ENCODE measurements at places on chromosomes 4 and X.

DNA sequence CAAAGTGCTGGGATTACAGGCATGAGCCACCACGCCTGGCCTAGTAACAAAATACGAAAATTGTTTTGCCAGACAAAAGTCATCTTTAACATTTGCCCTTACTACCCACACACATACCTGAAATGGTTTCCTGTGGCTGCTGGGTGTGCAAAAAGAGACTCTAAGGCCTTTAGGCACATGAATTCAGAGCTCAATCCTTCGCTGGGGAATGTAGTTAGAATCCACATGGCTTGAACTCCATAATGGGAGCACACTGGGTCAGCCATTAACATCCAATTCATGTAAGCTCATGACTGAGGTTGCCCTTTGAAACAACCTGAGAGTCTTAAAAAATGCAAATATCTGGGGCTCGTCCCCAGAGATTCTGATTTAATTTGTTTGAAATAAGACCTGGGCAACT, 87.8 kb downstream of the HPGD start:
- no peak overlapping the region for H3K4me3 ChIP-seq
- H3K36me3 ChIP-seq = no peaks in the 10 kb centered on the region
- peaks cover 27% of the 10 kb centered on the region for H3K4me1 ChIP-seq
- no peaks in the 10 kb centered on the region for H3K27me3 ChIP-seq
- no peak for DNase-seq

GRCh38 chr4:166657261-166657660, 577.0 kb downstream of the SPOCK3 start:
- H3K4me1 ChIP-seq = peaks cover 6% of the 10 kb centered on the region
- no peak for DNase-seq
- H3K36me3 ChIP-seq = no peaks in the 10 kb centered on the region
- peaks cover 13% of the 10 kb centered on the region for H3K27me3 ChIP-seq
- no peak overlapping the region for H3K27ac ChIP-seq
- no peak overlapping the region for H3K4me3 ChIP-seq

GRCh38 chr4:7557456-7557855, 122.7 kb upstream of the PSAPL1 start:
- peak overlapping the region; percentile 78 for H3K27ac ChIP-seq
- no peak overlapping the region for H3K4me3 ChIP-seq
- H3K27me3 ChIP-seq = peaks cover 4% of the 10 kb centered on the region
- H3K36me3 ChIP-seq = peaks cover 8% of the 10 kb centered on the region

DNA sequence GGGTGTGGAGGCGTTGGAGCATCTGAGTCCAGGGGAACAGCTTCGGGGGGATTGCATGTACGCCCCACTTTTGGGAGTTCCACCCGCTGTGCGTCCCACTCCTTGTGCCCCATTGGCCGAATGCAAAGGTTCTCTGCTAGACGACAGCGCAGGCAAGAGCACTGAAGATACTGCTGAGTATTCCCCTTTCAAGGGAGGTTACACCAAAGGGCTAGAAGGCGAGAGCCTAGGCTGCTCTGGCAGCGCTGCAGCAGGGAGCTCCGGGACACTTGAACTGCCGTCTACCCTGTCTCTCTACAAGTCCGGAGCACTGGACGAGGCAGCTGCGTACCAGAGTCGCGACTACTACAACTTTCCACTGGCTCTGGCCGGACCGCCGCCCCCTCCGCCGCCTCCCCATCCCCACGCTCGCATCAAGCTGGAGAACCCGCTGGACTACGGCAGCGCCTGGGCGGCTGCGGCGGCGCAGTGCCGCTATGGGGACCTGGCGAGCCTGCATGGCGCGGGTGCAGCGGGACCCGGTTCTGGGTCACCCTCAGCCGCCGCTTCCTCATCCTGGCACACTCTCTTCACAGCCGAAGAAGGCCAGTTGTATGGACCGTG, 2.2 kb downstream of the AR start:
- peaks cover 30% of the 10 kb centered on the region for H3K4me1 ChIP-seq
- H3K27ac ChIP-seq = peak overlapping the region; percentile 57
- peak overlapping the region; percentile 77 for H3K4me3 ChIP-seq
- peak; percentile 91 for DNase-seq

DNA sequence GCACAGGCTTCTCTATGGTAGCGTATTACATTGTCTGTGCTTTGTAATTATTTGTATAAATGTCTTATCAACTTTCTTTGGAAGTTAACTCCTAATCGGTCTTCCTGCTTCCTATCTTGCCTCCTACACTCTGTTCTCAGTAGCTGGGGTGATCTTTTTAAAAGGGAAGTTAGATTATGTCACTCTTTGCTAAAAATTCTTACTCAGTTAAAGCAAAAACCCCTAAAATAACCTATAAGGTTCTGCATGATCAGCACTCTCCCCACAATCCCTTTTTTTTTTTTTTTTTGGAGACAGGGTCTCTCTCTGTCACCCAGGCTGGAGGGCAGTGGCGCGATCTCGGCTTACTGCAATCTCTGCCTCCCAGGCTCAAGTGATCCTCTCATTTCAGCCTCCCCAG, 2.6 kb upstream of the PRPS1 start:
- DNase-seq = no peak
- H3K27me3 ChIP-seq = no peaks in the 10 kb centered on the region
- no peaks in the 10 kb centered on the region for H3K36me3 ChIP-seq
- peaks cover 17% of the 10 kb centered on the region for H3K4me1 ChIP-seq

DNA sequence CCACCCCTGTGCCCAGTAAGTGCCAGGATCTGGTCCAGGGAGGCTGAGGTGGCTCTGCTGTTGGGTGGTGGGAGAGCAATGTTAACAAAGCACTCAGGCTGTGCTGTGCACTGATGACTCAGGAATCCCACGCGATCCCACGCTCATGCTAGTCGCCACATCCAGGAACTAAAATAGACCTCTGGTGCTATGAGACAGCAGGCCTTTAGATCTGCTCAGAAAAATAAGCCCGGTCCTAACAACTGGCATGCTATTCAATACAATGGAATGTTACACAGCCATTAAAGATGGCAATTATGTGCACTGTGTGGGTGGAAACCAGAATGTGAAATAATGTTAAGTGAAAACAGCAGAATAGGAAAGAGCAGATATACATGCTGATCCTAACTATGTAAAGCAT, 26.0 kb downstream of the ARL13A start:
- no peaks in the 10 kb centered on the region for H3K36me3 ChIP-seq
- peaks cover 6% of the 10 kb centered on the region for H3K4me1 ChIP-seq
- H3K27me3 ChIP-seq = no peaks in the 10 kb centered on the region
- no peak overlapping the region for H3K4me3 ChIP-seq
- peak overlapping the region; percentile 74 for H3K27ac ChIP-seq

GRCh38 chrX:118730500-118731247, 3.3 kb downstream of the IL13RA1 start:
- H3K36me3 ChIP-seq = no peaks in the 10 kb centered on the region
- H3K27me3 ChIP-seq = no peaks in the 10 kb centered on the region
- peak overlapping the region; percentile 69 for H3K27ac ChIP-seq
- DNase-seq = no peak

DNA sequence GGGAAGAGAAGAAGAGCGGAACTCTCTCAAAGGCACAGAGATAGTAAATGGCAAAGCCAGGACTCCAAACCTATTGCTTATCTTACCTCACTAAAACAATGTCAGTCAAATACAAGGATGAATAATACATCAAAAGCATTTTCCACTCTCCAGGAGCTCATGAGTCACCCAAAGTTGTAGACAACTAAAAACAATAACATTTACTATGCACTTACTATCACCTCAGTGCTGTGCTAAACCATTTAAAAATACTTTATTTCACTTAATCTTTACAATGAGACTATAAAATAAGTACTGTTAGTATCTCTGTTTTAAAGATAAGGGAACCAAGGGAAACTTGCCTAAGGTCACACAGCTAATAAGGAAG, 163.2 kb upstream of the SPANXC start:
- peaks cover 11% of the 10 kb centered on the region for H3K4me1 ChIP-seq
- no peak overlapping the region for H3K27ac ChIP-seq
- H3K36me3 ChIP-seq = no peaks in the 10 kb centered on the region
- no peak for DNase-seq

DNA sequence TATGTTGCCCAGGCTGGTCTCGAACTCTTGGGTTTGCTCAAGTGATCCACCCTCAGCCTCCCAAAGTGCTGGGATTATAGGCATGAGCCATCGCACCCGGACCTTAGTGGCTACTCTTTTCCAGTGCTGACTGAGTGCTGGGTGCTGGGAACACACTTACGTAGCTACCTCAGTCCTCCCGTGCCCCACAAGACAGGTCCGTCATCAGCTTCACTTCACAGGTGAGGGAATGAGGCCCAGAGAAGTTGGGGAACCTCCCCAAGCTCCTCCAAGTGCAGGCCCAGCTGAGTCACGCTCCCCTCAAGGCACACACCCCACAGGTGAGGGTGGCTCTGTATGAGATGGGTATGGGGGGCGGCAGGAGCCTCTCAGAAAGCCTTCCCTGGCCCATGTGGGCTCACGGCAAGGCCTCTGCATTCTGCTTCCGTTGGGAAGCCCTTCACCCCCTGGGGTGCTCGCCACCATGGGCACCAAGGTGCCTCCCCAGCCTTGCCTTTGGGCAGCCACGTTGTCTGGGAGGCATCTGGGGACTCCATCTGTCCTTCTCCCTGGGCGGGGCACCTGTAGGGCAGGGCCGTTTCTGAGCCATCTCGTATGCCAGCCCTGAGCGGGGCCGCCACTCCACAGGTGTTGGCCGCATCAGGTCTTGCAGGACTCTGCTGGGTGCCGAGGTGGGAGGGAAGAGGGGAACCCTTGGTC, 28.4 kb downstream of the NSG1 start:
- H3K4me3 ChIP-seq = no peak overlapping the region
- H3K27me3 ChIP-seq = no peaks in the 10 kb centered on the region
- peak; percentile 85 for DNase-seq
- peaks cover 15% of the 10 kb centered on the region for H3K36me3 ChIP-seq

DNA sequence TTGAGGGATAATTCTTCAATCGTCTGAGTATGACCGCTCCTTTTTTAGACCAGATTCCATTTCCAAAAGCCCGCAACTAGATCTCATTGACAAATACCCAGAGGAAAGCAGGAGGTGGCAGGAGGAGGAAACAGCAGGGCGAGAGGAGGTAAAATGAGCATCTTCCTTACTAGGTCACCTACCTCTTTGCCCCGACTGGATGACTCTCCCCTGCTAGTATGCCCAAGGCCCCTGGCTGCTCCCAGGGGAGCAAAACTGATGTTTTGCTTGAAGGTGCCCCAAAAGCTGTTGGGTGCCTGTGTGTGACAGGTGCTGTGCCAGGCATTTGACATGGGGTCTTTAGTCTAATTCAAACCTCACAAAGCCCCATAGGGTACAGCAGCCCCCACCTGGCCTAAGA, 48.9 kb downstream of the C4orf50 start:
- no peaks in the 10 kb centered on the region for H3K4me1 ChIP-seq
- no peak for DNase-seq
- H3K4me3 ChIP-seq = no peak overlapping the region
- H3K27ac ChIP-seq = no peak overlapping the region

DNA sequence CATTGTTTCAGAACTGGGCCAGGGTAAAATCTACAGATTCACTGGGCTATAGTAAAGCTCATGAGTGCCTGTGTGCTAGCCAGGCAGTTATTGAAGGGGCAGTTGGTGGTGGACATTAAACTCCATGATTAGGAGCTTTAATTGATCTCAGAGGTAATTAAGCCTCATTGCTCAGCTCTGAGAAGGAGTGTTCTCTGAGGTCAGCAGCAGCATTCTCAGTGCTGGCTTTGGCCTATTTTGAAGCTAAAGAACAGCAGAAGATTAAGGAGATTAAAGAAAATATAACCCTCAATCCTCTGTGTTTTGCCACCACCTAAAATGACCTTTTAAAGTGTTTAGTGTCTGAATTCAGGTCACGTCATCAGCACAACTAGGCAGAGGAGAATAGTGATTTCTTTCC, 42.5 kb downstream of the EGF start:
- H3K36me3 ChIP-seq = no peaks in the 10 kb centered on the region
- no peak overlapping the region for H3K27ac ChIP-seq
- H3K4me3 ChIP-seq = no peak overlapping the region
- no peak for DNase-seq
- H3K27me3 ChIP-seq = no peaks in the 10 kb centered on the region

DNA sequence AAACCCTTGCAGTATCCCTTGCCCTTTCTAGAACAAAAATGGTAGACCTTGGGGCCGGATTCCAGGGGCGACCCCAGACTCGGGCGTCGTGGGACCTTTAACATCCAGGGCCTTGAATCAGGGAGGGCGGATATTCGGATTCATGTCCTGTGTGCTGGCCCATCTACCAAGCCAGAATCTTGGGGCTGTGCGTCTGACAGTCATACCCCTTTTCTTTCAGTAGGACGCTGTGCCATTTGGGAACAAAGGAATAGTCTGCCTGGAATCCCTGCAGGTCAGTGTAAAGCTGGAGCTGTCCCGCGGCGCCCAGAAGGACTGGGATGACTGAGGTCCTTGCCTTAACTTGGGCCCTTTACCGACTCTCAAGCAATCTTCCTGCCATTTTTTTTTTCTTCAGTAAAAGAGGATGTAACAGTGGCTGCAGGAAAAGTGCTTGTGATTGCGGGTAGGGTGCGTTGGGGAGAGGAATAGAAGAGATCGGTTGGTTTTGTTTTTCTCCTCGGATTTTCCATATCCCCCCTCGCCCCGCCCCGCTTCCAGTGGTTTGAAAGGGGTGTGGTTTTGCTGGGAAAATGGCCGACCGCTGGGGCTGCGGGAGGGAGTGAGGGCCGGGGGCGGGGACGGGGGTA, 518 bp downstream of the ARMCX1 start:
- peak overlapping the region; percentile 88 for H3K4me3 ChIP-seq
- H3K27me3 ChIP-seq = no peaks in the 10 kb centered on the region
- peaks cover 10% of the 10 kb centered on the region for H3K36me3 ChIP-seq
- peak overlapping the region; percentile 94 for H3K27ac ChIP-seq
- H3K4me1 ChIP-seq = peaks cover 18% of the 10 kb centered on the region
- no peak for DNase-seq

DNA sequence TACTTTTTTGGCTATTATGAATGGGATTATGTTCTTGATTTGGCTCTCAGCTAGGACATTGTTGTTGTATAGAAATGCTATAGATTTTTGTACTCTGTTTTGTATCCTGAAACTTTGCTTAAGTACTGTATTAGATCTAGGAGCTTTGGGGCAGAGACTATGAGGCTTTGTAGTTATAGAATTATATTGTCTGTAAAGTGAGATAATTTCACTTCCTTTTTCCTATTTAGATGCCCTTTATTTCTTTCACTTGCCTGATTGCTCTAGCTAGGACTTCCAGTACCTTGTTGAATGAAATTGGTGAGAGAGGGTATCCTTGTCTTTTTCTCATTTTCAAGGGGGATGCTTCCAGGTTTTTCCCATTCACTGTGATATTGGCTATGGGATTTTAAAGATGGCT, 28.1 kb downstream of the ADAM29 start:
- H3K4me3 ChIP-seq = no peak overlapping the region
- H3K36me3 ChIP-seq = no peaks in the 10 kb centered on the region
- H3K27me3 ChIP-seq = peaks cover 25% of the 10 kb centered on the region
- H3K4me1 ChIP-seq = no peaks in the 10 kb centered on the region
- H3K27ac ChIP-seq = no peak overlapping the region

- H3K36me3 ChIP-seq = no peaks in the 10 kb centered on the region
- DNase-seq = no peak
- no peaks in the 10 kb centered on the region for H3K27me3 ChIP-seq
- peaks cover 17% of the 10 kb centered on the region for H3K4me1 ChIP-seq
Measured at GRCh38 chrX:3550160-3550751, 163.2 kb downstream of the PRKX start.

GRCh38 chr4:98793658-98794057, 135.2 kb upstream of the TSPAN5 start:
- peaks cover 3% of the 10 kb centered on the region for H3K4me1 ChIP-seq
- H3K36me3 ChIP-seq = no peaks in the 10 kb centered on the region
- H3K27me3 ChIP-seq = no peaks in the 10 kb centered on the region
- no peak overlapping the region for H3K27ac ChIP-seq
- H3K4me3 ChIP-seq = no peak overlapping the region
- DNase-seq = no peak

- peaks cover 38% of the 10 kb centered on the region for H3K27me3 ChIP-seq
- H3K4me1 ChIP-seq = no peaks in the 10 kb centered on the region
- H3K4me3 ChIP-seq = no peak overlapping the region
- DNase-seq = no peak
- no peak overlapping the region for H3K27ac ChIP-seq
Measured at GRCh38 chr4:152010710-152011079, 249.9 kb upstream of the GATB start.

All from chondrocyte (in vitro differentiated cells).